ENCODE measurements at places on chromosomes 1 and 21.
A peak's percentile ranks its signal among the peaks of the same experiment; 100 is the strongest.

DNA sequence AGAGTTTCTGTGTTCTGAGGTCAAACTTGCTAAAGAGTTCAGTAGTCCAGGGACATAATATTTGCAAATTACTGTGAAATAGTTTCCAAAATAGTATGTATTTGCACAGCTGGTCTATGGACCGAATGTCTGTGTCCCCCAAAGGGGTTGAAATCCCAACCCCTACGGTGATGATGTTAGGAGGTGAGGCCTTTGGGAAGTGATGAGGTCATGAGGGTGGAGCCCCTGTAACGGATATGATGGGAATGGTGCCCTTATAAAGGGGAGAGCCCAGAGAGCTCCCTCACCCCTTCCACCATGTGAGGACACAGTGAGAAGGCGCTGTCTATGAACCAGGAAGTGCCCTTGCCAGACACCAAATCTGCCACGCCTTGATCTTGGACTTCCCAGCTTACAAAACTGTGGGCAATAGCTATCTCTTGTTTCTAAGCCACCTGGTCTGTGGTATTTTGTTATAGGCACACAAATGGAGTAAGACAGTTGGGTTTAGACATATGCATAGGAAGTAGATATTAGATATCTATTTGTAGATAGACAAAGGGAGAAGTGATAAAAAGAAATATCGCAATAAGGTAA, 21.7 kb downstream of the RNF187 start:
- no peak for DNase-seq

GRCh38 chr1:56287721-56288120, 291.6 kb downstream of the PLPP3 start:
- DNase-seq: no peak

DNA sequence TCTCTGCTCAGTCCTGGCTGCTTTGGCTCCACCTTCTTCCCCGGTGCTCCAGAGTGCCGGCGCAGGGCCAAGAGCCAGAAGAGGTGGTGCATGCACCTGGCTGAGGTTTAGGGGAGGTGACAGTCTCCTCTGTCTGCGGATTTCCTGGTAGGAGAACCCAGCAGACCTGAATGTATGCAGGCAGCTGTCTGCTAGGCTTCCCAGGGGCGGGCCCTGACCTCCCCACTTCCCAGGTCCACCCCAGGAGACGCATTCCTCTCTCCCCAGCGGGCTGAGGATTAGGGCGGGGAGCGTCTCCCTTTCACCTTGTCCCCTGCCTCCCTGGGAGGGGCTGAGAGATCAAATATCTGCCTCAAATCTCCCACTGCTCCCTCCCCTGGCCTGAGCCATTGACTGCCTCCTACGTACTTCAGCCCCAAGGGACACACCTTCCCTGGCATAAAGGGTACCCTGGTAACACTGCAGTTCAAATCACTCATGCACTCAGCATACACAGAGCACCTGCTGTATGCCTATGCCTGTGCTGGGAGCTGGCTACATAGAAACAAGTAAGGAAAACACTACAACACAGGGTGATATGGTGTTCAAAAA, 27.5 kb downstream of the DMBX1 start:
- peak; percentile 54 for DNase-seq

DNA sequence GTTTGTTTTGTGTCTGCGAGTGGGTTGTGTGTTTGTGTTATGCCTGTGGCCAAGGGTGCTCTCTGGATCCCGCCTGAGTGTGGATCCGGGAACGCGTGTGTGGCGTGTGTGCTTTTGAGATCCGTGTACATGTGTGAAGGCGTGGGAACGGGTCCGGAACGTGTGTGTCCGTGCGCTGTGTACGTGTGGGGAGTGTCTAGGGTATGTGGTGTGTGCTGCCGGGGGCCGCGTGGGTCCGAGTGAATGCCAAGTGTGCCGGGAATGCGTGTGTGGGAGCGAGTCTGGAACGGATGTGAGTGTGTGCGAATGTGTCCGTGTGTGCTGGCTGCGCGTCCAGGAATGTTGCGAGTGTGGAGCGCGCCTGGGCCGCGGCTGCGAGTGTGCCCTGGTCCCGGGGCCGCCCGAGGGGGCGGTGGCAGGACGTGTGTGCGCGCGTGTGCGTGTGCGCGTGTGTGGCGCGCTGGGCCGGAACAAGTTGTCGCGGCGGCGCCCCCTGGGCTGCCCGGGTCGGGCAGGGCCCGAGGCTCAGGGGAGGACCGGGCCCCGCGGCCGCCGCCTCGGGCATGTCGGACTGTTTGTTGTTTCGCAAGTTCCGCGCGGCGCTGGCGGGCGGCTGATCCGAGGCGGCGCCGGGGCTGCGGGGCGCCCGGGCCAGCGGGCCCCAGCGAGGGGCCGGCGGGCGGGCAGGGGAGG, 953 bp downstream of the PTPRU start:
- DNase-seq: peak; percentile 25

DNA sequence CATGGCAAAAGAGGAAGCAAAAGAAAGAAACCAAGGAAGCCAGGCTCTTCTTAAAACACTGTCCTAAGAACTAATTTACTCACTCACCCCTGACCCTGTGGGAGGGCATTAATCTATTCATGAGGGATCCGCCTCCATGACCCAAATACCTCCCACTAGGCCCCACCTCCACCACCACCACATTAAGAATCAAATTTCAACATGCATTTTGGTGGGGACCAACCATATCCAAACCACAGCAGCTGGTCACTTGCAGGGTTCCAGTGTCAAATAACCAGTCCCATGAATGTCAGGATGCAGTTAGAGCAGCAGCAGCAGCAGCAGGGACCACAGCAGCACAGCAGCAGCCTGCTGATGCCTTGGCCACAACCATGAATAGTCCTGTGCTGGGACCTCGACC, 83.8 kb downstream of the ZC3H11B start:
- no peak for DNase-seq

- DNase-seq: no peak
Measured at GRCh38 chr1:223331301-223331700, 32.7 kb downstream of the SUSD4 start.

GRCh38 chr21:37339552-37339939, 27.0 kb upstream of the DYRK1A start:
- DNase-seq: no peak

DNA sequence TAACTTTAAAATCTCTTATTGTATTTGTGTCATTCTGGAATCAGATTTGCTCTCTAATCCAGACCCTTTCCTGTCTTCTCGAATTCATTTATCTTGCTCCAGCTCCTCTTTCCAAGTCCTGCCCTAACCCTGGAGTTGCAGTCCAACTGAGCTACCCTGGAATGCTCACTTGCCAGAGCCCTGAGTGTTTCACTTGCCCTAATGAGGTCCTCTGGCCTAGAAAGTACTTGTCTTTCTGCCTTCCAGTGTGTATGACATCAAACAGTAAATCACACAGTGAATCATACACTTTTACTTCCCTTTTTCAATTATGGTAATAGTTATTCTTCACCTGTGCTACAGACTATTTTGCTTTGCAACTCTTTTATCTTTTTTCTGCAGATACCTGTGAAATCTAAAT, 96.9 kb downstream of the NEK7 start:
- peak; percentile 38 for DNase-seq

- no peak for DNase-seq
Measured at GRCh38 chr1:39490596-39491145, 765 bp upstream of the BMP8A start.

DNA sequence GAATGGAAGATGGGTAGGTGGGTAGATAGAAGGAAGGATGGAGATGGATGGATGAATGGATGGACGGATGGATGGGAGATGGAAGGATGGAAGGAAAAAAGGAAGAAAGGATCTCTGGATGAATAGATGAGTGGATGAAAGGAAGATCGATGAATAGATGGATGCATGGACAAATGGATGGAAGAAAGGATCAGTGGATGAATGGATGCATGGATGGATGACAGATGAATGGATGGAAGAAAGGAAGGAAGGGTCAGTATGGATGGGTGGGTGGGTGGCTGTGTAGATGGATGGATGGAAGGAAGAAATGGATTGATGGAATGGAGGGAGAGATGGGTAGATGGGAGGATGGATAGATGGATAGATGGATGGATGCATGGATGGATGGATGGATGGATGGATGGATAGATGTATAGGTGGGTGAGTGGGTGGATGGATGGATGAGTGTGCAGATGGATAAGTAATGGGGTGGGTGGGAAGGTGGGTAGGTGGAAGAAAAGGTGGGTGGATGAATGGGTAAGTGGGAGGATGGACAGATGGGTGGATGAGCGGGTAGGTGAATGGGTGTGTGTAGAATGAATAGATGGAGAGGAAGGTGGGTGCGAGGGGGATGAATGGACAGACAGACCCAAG, 14.6 kb downstream of the KIF17 start:
- no peak for DNase-seq

- no peak for DNase-seq
Measured at GRCh38 chr1:56436296-56436695, 143.1 kb downstream of the PLPP3 start.

GRCh38 chr1:118992868-118993699, 4.9 kb upstream of the TBX15 start:
- DNase-seq: no peak

- no peak for DNase-seq
Measured at GRCh38 chr1:50976890-50977574, 7.0 kb downstream of the CDKN2C start.

DNA sequence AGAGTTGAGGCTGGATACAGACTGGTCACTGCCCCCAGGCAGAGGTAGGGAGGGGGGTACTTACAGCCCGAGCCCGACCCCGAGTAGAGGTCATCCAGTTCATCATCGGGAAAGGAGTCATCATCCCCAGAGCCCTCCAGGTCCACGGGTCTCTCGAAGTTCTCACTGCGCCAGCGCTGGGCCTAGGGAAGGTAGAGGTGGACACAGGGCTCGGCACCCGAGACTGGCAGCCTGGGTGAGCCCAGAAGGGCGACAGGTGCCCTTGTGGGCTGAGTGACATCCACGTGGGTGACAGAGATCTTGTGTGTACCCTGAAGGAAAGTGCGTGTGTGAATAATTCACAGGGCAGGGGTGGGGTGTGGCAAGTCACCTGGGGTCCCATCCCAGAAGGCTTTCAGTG, 30.0 kb downstream of the SDC3 start:
- no peak for DNase-seq

DNA sequence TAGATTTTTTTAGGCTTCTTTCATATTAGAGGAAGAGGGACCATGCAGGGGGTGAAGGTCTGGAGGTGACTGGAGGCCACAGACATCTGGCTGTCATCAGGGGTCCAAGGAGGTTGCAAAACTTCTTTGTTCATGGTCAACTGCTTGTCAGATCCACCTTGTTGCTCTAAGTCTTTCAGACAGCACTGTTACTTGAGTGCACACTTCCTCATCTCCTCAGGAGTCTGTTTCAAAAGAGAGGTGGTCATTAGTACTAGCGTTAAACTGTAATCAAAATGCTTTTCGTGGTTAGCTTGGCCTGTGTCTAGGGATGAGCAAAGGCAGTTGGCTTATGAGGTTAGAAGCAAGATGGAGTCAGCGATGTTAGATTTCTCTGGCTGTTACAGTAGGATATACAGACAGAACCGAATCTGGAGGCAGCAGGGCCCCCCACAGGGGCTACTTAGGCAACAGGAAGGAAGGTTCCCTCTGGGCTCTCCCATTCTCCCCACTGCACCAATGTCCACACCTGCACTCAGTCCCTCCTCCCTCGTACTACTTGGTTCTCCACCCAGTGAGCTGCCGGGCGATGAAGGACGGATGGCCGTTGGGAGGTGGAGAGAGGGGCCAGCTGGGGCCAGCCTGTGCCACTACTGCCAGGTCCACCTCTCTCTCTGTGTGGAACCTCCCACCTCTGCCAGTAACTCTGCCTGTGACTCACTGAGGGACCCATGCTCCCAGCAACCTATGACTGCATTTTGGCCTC, 57.2 kb downstream of the TOR1AIP2 start:
- no peak for DNase-seq

- no peak for DNase-seq
Measured at GRCh38 chr1:246081138-246081702, 425.9 kb downstream of the SMYD3 start.

DNA sequence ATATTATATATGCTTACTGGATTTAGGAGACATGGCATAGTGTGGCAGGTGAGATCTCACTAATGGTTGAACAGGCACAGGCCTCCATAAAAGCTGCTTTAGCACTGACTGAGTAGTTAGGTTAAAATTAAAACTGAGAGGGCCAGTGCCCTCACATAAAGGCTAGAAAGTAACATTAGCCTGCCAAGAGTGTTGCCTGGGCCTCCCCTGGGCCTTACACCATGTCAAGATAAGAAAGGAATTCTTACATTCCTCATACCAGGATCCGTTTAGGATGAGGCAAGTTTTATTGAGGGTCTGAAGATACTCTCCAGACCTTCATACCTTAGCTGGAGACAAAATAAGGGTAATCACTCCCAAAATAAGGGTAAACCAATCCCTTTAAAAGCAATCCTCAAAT, 1011.8 kb downstream of the PLA2G4A start:
- no peak for DNase-seq

DNA sequence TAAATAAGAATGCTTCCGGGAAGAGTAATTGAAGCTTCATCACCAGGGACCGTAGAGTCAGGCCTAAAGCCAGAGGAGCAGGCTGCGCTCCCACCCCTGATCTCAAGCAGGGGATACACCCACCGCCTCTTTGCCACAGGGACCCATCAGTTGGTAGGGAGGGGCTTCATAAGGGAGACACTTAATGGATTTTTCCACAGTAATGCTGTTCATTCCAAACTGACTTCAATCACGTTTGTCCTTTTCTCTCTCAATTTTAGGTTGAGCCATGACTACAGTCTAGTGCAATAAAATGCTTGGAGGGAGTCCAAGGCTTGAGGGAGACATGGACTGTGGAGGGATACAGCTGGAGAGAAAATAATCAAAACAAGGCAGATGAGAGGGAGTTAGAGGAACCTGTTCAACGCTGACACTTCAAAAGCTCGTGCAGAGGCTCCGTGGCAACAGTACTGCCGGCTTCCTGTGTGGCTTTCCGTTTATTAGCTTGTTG, 111.5 kb downstream of the SEC16B start:
- peak; percentile 14 for DNase-seq

- peak; percentile 82 for DNase-seq
Measured at GRCh38 chr1:172637522-172637921, 21.4 kb upstream of the FASLG start.

GRCh38 chr1:53285969-53286760, 41.7 kb downstream of the LRP8 start:
- DNase-seq: no peak
